ENCODE measurements at places on chromosomes 1 and 21.

GRCh38 chr1:218299416-218299815, 14.3 kb downstream of the RRP15 start:
- no peak for DNase-seq

DNA sequence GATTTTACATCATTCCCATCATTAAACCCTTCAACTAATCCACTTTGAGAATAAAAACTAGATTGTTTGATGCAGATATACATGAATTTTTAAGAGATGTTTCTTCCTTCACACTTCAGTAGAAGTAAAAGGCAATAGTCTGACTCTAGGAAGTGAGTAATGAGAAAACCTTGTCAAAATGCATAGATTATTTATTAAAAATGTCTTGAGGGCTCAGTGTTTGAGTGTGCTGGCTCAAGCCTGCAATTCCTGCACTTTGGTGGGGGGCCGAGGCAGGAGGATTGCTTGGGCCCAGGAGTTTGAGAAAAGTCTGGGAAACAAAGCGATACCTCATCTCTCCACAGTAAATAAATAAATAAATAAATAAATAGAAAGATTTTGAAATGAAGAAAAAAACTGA, 177.1 kb downstream of the NEGR1 start:
- DNase-seq = no peak

- no peak for DNase-seq
Observed at GRCh38 chr1:47498551-47498950, 60.7 kb downstream of the FOXD2 start.

DNA sequence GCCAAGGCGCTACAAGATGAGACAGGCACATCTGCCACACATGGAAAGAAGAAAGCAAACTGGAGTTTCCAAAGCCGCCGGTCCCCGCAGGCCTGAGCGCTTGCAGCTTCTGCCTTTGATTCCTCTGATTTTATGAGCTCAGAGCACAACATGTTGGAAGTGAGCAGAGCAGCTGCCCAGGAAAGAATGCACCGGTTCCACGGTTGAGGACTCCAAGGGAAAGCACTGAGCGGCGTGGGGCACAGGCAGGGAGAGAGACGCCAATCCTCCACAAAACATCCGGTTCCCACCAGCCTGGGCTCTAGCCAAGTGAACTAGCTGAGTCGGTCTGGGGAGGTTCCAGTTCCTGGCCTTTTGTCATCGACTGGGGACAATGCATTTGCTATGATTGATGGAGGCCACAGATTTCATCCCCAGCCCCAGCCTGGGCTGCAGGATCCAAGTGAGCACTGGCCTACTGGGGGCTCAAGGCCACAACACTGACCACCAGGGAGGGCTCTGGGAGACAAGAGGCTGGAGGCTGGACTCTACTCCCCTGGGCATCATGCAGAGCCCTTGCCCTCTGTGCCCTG, 253.1 kb upstream of the IRF2BP2 start:
- DNase-seq = no peak

GRCh38 chr1:204971517-204972336, 71.3 kb upstream of the CNTN2 start:
- DNase-seq = no peak

Data from stimulated activated CD8-positive, alpha-beta memory T cell treated with anti-CD3 and anti-CD28 coated beads, Interleukin-4, amount 100 ng/mL, for 4 hours (primary cell).